Upper lobe of left lung (tissue), 6 donors: ENCODE measurements at places on chromosomes 7 and 10. TPM values are rescaled to one million over a fixed set of nuclear protein-coding genes. Genes with fewer than 3 reads are reported as not detected.

DNA sequence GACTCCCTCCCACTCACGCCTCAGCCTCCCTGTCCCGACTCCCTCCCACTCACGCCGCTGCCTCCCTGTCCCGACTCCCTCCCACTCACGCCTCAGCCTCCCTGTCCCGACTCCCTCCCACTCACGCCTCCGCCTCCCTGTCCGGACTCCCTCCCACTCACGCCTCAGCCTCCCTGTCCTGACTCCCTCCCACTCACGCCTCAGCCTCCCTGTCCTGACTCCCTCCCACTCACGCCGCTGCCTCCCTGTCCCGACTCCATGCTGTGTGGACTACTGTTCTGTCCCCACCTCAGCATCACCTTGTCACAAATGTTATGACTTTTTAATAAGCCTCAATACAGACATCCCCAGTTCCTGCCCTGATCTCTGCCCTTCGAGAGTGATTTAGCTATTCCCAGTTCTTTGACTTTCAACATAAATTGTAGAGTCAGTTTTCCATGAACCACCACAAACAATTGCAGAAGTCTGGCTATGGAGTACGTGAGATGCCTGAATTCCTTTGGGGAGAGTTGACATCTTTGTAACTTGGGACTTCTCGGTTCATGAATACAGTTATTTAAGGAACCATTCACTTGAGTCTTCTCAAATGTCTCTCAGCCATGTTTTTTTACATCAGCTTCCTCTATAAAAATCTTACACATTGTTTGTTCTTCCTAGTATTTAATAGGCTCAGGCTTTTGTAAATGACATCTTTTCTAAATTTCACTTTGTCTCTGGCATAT is 71.9 kb downstream of the FOXL3 start:
- peaks cover 28% of the 10 kb centered on the region for H3K4me1 ChIP-seq
- peak overlapping the region; percentile 33 for H3K4me3 ChIP-seq
- no peak overlapping the region for H3K27ac ChIP-seq
- H3K27me3 ChIP-seq, result peaks cover 5% of the 10 kb centered on the region
- no peaks in the 10 kb centered on the region for H3K36me3 ChIP-seq

- no peaks in the 10 kb centered on the region for H3K4me1 ChIP-seq
- no peak for DNase-seq
- H3K27me3 ChIP-seq, result no peaks in the 10 kb centered on the region
- no peaks in the 10 kb centered on the region for H3K36me3 ChIP-seq
These were observed 136.3 kb downstream of the MALRD1 start for GRCh38 chr10:19184891-19185290.

DENND2A gene
- 10.6 TPM for total RNA-seq

- H3K4me3 ChIP-seq, result no peak overlapping the region
- H3K27me3 ChIP-seq, result no peaks in the 10 kb centered on the region
- no peaks in the 10 kb centered on the region for H3K4me1 ChIP-seq
- no peaks in the 10 kb centered on the region for H3K36me3 ChIP-seq
- no peak overlapping the region for H3K27ac ChIP-seq
- DNase-seq, result no peak
These were observed 193.4 kb upstream of the VWC2 start for GRCh38 chr7:49580000-49580399.

DNA sequence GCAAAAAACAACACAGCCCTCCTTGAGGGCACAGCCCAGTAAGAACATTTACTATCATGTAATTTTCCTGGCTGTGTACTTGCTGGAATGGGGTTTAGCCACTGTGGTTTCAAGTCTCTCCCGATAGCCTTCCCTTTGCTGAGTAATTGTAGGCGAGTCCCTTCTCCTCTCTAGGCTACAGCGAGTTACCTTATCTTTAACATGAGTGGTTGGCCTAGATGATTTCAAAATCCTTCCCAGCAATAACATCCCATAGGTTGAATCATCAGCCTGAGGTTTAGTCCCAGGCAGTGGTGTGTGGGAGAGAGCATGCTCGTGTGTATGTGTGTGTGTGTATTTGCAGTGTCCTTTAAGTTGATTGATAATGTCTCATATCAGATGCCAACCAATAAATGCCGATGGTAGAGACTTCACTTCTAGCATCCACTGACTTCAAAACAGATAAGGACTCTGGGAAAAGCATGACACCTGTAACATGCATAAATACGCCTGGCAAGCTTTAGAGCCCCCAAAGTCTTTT is 142.9 kb upstream of the ZMIZ1 start:
- H3K4me3 ChIP-seq, result no peak overlapping the region
- no peaks in the 10 kb centered on the region for H3K4me1 ChIP-seq
- no peak for DNase-seq
- no peaks in the 10 kb centered on the region for H3K36me3 ChIP-seq

GRCh38 chr10:73625004-73625883 is 16.0 kb downstream of the MYOZ1 start:
- no peaks in the 10 kb centered on the region for H3K27me3 ChIP-seq
- H3K36me3 ChIP-seq, result no peaks in the 10 kb centered on the region
- peaks cover 14% of the 10 kb centered on the region for H3K4me1 ChIP-seq
- peak overlapping the region; percentile 62 for H3K4me3 ChIP-seq

- peaks cover 57% of the 10 kb centered on the region for H3K4me1 ChIP-seq
- no peaks in the 10 kb centered on the region for H3K27me3 ChIP-seq
- peak overlapping the region; percentile 87 for H3K27ac ChIP-seq
- H3K4me3 ChIP-seq, result no peak overlapping the region
These were observed 11.6 kb downstream of the PDLIM1 start for GRCh38 chr10:95279042-95279820.

GRM3 gene
- not detected for total RNA-seq
